ENCODE measurements at places on chromosomes 3 and 15. TPM values are rescaled to one million over a fixed set of nuclear protein-coding genes. Genes with fewer than 3 reads are reported as not detected.

Gene NAALADL2
- total RNA-seq = 36.7 TPM

Gene RPL22L1
- total RNA-seq = 103 TPM

Gene GREM1
- not detected for total RNA-seq

Gene IL20RB
- total RNA-seq = 8.5 TPM

Measured in Calu3 (cell line).